ENCODE measurements at places on chromosomes 3 and 15. TPM values are rescaled to one million over a fixed set of nuclear protein-coding genes. Genes with fewer than 3 reads are reported as not detected.

HGD gene
- total RNA-seq = 0.12 TPM

CX3CR1 gene
- not detected for total RNA-seq

GADL1 gene
- total RNA-seq = not detected

ACP3 gene
- not detected for total RNA-seq

C3orf20 gene
- not detected for total RNA-seq

HIGD2B gene
- total RNA-seq = not detected

CPLX3 gene
- not detected for total RNA-seq

CPA3 gene
- total RNA-seq = not detected

ATP13A4 gene
- 0.02 TPM for total RNA-seq

NMNAT3 gene
- total RNA-seq = not detected

KY gene
- not detected for total RNA-seq

DPPA2 gene
- not detected for total RNA-seq

CCDC54 gene
- not detected for total RNA-seq

SST gene
- total RNA-seq = not detected

ZNF501 gene
- 1.9 TPM for total RNA-seq

SEMA5B gene
- total RNA-seq = not detected

ARF4 gene
- 245 TPM for total RNA-seq

EBLN2 gene
- total RNA-seq = 0.04 TPM

TLR9 gene
- not detected for total RNA-seq

SAMMSON gene
- not detected for total RNA-seq

KCNMB2 gene
- not detected for total RNA-seq

GPR160 gene
- 5.6 TPM for total RNA-seq

FEZF2 gene
- not detected for total RNA-seq

OR5K4 gene
- total RNA-seq = not detected

NSUN3 gene
- 13.3 TPM for total RNA-seq

PRC1 gene
- total RNA-seq = 259 TPM

GPR171 gene
- total RNA-seq = not detected

CTDSPL2 gene
- total RNA-seq = 46.6 TPM
